ENCODE measurements at places on chromosomes 5 and 9.
A peak's percentile ranks its signal among the peaks of the same experiment; 100 is the strongest.

GRCh38 chr9:25814023-25814422, 135.8 kb upstream of the TUSC1 start:
- no peak for DNase-seq

DNA sequence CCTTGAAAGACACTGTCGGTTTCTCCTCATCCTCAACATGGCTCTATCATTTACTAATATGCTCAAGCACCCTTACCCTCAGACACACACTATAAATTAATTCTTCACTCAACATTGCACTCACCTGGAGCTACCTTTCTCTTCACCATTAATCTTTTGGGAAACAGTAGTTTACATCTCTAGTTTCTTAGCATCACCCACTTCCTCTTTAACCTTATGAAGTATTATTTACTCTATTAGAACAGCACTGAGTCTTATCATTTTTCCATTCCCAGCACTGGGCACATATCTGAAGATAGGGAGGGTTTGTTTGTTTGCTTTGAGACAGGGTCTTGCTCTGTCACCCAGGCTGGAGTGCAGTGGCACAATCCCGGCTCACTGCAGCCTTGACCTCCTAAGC, 213.5 kb downstream of the SMARCA2 start:
- DNase-seq: no peak

GRCh38 chr9:19026375-19026774, 6.6 kb downstream of the SAXO1 start:
- no peak for DNase-seq

DNA sequence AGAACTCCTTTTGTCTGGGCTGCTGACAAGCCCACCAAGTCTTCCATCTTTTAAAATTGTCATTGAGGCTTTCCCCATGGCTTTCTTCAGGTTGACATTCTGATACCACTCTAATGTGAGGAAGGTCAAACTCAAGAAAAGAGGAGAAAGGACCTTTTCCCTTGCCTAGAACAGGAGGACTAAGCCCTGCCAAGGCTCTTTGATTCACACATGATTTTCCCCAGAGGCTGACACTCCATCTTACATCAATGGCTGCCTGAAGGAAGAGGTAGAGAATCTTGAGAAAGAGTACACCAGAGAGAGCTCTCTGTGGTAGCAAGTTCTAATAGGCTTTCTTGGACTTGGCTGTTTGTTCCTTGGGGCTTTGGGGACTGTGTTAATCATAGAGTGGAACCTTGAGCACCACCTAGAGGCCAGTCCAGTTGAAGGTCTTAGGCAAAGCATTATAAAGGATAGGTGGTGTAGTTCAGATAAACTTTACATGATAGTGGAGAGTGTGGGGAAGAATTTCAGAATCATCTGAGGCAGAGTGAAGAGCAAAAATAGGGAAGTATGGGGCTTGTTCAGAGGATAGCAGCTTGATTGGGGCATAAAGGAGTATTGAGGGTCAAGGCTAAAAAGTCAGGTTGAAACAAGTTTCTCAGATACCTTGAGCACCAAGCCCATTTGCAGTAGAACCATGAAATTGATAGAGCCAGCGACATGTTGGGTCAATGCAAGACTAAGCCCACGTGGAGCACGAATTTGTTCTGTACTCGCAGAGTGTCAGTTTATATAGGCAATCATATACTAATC, 36.7 kb downstream of the NDFIP1 start:
- peak; percentile 45 for DNase-seq

DNA sequence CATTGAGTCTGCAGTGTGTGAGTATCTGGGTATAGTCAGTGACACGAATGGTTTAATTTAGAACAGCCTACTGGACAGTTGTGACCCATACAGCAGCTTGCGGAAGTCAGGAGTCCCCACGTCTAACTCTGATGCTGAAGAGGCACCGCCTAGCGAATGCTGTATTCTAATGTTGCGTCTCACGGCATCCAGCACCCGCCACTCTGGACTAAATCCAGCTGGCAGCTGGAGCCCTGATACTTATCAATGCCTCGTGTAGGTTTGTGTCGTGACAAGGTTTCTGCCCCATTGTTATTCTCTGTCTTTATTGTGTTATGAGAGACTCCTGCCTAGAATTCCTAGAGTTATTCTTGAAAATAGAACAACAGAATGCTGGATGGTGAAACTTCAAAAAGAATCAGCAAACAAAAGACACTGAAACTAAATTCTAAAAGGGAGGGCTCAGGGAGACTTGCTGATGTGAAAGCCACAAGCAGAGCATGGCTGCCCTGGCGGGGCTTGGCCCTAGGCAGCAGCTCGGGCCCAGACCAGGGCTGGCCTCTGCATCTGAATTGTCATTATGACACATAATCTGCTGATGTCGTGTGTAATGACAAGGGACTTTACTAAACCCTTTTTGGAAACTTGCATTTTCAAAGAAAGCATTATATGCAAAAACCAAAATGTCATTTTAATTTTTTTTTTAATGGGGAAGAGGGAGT, 123.5 kb upstream of the ICE1 start:
- DNase-seq: no peak

GRCh38 chr9:131446276-131446675, 52.4 kb downstream of the PRRC2B start:
- DNase-seq: no peak

DNA sequence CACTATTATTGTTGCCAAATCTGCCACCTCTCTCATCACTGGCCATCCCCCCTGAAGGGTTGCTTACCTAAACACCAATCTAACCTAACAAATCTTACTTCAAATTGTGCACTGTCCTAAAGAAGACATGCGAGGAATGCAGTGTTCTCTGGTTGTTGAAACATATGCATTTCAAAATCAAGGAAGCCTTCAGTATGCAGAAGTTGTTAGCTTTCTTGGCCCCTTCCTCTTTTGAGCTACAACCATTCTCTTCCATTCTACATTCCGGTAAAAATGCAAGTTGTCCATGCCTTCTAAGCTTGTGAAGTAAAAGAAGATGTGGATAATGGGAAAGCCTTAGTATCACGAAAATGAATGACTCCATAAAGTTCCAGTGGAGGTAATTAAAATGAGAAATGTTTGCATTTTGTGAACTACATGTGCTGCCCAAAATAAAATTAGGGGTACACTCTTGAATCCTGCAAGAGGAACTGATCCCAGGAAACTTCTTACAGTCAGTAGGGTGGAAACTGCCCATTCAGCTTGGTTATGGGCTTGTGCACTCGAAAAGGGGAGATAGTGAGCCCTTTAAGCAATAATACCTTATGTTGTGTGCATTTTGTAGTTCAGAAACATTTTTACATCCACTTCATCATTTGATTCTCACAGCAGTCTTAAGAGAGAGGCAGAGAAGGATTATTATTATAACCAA, 77.6 kb upstream of the ADRB2 start:
- DNase-seq: no peak

GRCh38 chr9:30075022-30075421, 2309.4 kb upstream of the ACO1 start:
- DNase-seq: no peak

GRCh38 chr5:17151686-17152085, 65.7 kb upstream of the BASP1 start:
- DNase-seq: no peak

- no peak for DNase-seq
Observed at GRCh38 chr9:28747351-28747985, 1174.2 kb upstream of the C9orf72 start.

DNA sequence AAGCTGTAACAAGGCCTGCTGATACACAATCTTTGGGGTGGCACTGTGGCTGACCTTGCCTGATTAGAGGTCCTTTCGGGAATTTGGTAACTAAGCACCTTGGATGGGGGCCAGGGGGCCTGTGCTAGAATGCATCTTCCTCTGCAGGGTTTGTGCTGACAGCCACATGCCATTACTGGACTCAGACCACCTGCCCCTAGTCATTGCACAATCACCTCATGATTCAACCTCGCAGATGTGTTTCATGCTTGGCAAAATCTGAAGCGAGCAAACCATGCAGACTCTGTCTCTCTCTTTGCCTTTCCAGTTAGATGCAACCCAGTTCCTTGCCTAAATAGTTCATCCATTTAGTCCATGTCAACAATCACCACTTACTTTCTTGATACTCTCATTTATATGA, 96.5 kb upstream of the ERCC6L2 start:
- no peak for DNase-seq

DNA sequence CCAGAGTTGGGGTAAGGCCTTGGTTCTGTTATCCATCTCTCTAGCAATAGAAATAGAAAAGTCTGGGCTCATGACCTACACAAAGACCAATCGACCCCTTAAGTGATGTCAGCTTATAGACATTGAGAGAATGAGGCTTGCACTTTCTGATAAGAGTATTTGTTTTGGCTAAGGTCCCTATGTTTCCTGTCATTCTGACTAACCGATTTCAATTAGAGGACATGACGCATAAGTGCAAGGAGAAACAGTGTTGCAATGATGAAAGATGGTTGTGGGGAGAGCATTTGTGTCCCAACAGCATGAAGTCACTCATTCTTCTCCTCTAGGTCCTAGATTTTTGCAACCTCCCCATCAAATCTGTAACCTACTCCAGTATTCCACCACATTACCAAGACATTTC, 255.1 kb downstream of the MAT2B start:
- DNase-seq: no peak

- DNase-seq: no peak
Observed at GRCh38 chr5:34057118-34057517, 14.1 kb upstream of the C1QTNF3 start.

DNA sequence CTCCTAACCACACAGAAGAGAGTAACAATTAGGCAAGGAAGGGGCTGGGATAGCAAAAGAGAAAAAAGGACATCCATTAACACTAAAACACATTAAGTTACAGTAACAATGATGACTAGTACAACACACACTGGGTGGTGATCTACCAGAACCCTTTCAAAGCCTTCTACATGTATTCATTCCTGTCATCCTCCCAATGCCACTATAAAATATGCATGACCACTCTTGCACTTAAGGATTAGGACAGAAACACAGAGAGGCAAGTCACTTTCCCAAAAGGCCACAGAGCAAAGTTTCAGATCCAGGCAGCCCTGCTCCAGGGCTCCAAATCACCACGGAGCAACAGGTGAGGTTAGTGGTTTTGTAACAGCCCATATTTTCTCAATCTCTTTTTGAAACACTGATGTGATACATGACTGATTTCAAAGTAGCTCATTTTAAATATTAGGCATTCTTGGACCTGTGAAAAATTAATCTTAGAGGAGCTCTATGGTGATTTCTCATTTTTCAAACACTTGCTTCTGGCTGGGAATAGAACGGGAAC, 86.7 kb downstream of the AUH start:
- no peak for DNase-seq

GRCh38 chr9:125889476-125890419, 142.6 kb downstream of the PBX3 start:
- peak; percentile 16 for DNase-seq

DNA sequence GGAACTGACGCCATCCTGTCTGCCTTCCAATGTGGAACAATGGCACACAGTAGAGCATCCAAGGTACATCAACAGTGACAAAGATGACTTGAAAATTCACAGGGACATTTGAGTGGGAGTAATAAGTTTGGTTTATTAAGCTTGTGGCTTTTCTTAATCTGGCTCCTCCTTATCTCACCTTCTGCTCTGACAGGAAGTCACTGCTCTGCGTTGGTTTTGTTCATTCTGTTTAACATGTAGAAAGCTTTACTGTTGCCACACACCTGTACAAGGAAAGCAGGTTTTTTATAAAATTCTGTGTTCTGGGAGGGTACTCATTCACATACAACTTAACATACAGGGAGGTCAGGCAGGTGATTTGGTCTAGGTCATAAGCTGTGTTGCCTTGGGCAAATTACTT, 1.6 kb upstream of the GZMK start:
- no peak for DNase-seq

GRCh38 chr9:70159630-70160029, 99.1 kb upstream of the SMC5 start:
- DNase-seq: no peak

- no peak for DNase-seq
Observed at GRCh38 chr5:145847499-145848497, 12.7 kb upstream of the PRELID2 start.

DNA sequence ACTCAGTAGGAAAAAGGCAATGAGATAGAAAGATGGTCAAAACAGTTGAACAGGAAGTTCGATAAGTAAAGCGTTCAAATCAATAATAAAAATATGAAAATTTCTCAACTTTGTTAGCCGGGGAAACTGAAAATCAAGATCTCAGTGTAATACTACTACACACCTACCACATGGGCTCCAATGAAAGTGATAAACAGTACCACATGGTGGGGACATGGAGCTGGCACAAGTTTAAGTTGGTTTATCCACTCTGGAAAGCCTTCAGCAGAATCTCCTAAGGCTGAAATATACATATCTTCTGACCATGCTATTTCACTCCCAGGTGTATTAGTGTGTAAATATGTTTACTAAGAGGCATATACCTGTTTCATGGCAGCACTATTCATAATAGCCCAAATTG, 126.8 kb downstream of the NXNL2 start:
- DNase-seq: no peak

DNA sequence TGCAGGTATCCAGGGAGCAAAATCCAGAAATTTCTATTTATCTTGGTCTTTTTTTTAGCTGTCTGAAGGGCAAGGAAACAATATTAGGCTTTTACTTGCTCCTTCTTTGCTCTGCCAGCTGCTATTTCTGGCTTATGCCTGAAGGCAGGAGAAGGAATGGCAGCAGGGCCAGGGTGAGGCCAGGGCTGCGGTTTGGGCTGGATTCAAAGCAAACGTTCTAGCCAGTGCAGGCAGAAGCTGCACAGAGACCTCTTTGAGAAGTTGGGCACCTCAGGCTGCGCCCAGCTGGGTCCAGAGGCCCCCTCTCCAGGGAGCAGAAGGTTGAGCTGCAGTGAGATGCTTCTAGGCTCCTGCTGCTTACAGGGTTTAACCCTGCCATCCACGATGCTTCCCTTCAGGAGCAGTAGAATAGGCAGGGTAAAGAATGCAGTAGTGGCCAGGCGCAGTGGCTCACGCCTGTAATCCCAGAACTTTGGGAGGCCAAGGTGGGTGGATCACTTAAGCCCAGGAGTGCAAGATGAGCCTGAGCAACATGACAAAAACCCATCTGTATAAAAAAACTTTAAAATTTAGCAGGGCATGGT, 201.2 kb downstream of the ADCY2 start:
- no peak for DNase-seq

DNA sequence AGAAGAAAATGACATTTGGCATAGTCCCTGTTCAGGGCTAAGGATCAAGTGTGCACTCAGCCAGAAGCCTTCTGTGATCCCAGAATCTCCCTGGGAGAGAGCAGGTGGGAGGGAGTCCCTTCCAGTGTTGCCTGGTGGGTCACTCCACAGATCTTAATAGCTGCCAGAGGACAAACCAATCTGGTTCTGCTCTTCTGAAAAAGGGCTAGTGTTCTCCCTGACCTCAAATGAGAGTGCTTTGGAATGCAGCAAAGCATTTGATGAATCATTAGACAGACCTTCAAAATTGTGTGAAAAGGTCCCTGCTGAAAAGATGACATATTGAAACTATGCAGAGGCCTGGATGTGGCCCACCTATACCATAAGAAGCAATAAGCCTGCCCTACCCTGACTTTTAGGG, 339.7 kb downstream of the TMEM232 start:
- DNase-seq: no peak

GRCh38 chr5:17182981-17183380, 34.5 kb upstream of the BASP1 start:
- no peak for DNase-seq

GRCh38 chr5:96638561-96638960, 23.6 kb upstream of the CAST start:
- no peak for DNase-seq

- no peak for DNase-seq
Observed at GRCh38 chr5:74098941-74099340, 472.9 kb downstream of the ARHGEF28 start.

Data from CD4-positive, alpha-beta T cell treated with Interleukin-15 for 1 hour (primary cell).